Right ventricle myocardium superior (tissue), 1 donor: ENCODE measurements at places on chromosomes 7 and 10.
A peak's percentile ranks its signal among the peaks of the same experiment; 100 is the strongest.

GRCh38 chr7:981793-982510, 1.0 kb upstream of the CYP2W1 start:
- no peak for DNase-seq

- DNase-seq = no peak
Observed at GRCh38 chr10:85650791-85651496, 715.7 kb downstream of the GRID1 start.

DNA sequence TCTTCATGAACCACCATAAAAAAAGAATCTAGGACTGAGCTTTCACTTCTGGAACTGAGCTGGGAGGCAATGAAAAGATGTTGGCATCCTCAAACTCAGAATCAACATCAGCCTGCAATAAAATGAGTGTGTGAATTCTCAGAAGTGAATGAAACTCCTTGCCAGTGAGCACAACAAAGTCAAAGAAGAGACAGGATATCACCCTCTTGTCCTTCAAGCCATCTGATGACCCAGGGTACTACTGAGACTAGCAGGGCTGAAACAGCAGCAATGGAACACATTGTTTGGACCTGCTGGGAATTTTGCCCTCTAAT, 13.0 kb downstream of the SLC25A13 start:
- no peak for DNase-seq

- no peak for DNase-seq
Observed at GRCh38 chr10:77032188-77032570, 605.4 kb downstream of the KCNMA1 start.

GRCh38 chr10:132269266-132270230, 38.2 kb downstream of the STK32C start:
- peak; percentile 20 for DNase-seq

- DNase-seq = no peak
Observed at GRCh38 chr10:75035975-75036708, 75.3 kb upstream of the SAMD8 start.

- DNase-seq = no peak
Observed at GRCh38 chr10:571166-571565, 118.3 kb downstream of the DIP2C start.
